ENCODE measurements at places on chromosomes 1 and 21.

DNA sequence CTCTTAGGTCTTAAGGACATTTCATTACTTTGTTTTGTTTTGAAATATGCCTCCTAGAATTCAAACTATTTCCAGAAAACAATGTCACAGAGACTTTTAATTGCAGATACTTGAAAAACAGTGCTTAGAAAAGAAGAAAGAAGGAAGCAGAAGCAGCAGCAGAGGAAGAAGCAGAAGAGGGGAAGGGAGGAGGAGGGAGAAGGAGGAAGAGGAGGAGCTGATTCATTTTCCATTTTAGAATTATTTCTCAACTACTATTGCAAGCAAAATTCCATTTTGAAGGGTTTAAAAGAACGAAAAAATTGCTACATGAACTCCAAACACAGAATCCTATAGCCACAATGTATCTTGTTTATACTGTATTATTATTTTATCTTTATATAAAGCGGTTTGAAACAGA, 13.9 kb downstream of the RC3H1 start:
- no peak for DNase-seq

GRCh38 chr1:182889997-182890396, 50.9 kb downstream of the DHX9 start:
- no peak for DNase-seq

GRCh38 chr1:231240531-231240882, 505 bp upstream of the GNPAT start:
- no peak for DNase-seq

DNA sequence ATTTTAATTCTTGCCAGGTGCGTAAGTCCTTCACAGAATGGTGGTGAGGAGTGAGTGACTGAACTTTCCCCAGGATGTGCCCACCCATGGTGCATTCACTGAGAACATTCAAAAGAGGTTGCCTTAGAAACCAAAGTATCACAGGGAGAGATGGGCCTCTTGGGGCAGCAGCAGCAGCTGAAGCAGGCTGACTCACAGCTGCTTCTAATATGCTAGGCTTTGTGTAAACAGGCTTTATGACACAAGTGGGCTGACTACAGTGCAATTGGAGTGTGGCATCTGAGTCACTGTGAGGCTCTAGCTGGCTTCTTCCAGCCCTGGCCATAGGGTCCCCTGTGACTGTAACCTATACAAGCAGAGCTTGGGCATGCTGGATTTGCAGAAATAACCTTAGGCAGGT, 12.6 kb downstream of the PIGP start:
- DNase-seq = no peak

DNA sequence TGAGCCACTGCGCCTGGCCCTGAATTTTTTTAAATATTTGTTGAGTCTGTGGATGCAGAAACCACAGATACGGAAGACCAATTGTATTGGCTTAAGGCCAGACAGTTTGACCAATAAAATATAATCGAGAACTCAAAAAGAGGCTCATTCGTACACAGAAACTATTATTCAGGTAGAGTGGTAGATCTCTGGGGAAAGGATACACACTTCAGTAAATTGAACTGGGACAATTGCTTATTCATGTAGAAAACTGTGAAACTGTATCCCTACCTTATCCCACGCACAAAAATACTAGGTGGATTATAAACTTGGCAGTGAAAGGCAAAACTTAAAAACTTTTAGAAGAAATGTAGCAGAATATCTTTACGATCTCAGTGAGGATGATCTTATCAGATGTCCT, 25.0 kb upstream of the SHE start:
- no peak for DNase-seq

DNA sequence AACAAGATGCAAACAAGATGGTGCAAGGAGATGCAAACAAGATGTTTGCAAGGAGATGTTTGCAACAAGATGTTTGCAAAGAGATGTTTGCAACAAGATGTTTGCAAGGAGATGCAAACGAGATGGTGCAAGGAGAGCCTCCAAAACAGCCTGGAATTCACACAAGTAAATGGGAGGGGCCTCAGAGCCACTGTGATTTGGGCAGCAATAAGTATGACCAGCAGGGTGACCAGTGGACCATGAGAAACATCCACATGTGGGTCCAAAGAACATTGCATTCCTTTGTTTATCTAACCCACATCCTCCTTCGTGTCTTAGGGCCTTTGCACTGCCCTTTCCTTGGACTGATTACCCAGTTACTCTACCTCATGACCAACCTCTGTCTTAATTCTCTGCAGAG, 162.9 kb downstream of the PLPP3 start:
- no peak for DNase-seq

- DNase-seq = no peak
Measured at GRCh38 chr1:224541901-224542630, 74.1 kb upstream of the CNIH3 start.

GRCh38 chr1:39691383-39692151, at the start of gene HPCAL4:
HPCAL4 (minus strand) TSS chr1:39691433; CDS start chr1:39684603, 6,830 bp downstream.
- peak; percentile 96 for DNase-seq

- DNase-seq = no peak
Measured at GRCh38 chr21:46038871-46039397, 57.4 kb downstream of the COL6A1 start.

- no peak for DNase-seq
Measured at GRCh38 chr1:100671601-100672000, 47.9 kb upstream of the VCAM1 start.

GRCh38 chr21:35256468-35256988, 207.4 kb upstream of the RUNX1 start:
- DNase-seq = no peak

DNA sequence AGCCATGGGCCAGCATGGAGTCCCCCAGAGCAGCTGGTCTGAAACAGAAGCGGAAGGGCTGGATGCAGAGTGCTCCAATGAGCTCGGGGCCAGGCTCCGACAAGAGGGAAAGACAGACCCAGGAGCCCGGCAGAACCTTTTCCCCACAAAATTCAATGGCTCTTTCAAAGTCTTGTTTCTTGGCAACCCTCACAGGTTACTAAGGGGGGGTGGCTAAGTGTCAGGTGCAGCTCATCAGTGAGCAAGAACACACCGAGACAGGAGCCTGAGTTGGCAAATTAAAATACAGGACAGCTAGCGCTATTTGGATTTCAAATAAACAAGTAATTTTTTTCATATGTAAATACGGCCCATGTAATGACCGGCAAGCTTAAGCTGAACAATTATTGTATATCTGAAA, 27.3 kb downstream of the PGBD5 start:
- DNase-seq = no peak

GRCh38 chr21:16324630-16325029, 594.8 kb downstream of the USP25 start:
- DNase-seq = no peak

DNA sequence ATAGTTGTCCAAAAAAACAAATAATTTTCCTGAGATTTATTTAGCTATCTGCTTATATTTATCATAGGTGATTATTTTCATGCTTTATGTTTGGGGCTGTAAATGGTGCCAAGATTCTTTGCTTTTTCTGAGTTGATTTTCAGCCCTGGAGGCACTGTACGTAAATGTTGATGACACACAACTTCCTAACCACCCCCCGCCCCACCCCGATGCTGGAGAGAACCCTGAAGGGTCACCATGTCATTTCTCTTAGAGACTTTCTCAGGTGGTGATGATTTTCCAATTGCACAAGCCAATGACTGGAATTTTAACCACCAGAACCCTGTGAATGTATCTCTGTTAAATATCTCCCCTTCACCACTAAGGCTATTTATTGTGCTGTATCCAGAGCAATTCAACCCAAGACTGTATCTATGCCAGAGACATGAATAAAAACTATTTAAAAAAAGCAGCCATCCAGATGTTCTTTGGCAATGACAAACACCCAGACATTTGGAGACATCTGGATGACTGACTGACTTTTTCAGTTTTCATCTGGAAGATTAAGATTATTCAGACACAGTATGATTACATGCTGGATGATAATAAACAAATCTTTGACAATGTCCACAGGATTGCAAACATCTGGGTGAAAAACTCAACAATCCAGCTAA, 346.0 kb downstream of the LMX1A start:
- no peak for DNase-seq

- no peak for DNase-seq
Measured at GRCh38 chr1:154975409-154976059, 1.1 kb downstream of the CKS1B start.

- no peak for DNase-seq
Measured at GRCh38 chr21:36883532-36884486, 82.7 kb downstream of the HLCS start.

- no peak for DNase-seq
Measured at GRCh38 chr1:204014336-204014735, 58.6 kb upstream of the SOX13 start.

GRCh38 chr21:31194510-31195293, 149.4 kb downstream of the TIAM1 start:
- no peak for DNase-seq

GRCh38 chr21:45853703-45854342, 127.7 kb upstream of the COL6A1 start:
- no peak for DNase-seq

DNA sequence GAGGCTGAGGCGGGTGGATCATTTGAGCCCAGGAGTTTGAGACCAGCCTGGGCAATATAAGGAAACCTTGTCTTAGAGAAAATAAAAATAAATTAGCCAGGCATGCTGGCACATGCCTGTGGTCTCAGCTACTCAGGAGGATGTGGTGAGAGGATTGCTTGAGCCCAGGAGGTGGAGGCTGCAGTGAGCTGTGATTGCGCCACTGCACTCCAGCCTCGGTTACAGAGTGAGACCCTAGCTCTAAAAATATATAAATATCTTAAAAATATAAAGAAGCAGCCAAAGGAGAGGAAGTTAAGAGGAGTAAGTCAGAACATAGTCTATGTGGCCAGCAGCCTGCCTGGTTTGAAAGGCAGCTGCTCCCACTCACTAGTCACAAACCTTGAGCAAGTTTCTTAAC, 4.5 kb upstream of the IL10RB start:
- DNase-seq = no peak

- DNase-seq = no peak
Measured at GRCh38 chr1:10338047-10338446, 60.8 kb upstream of the PGD start.

DNA sequence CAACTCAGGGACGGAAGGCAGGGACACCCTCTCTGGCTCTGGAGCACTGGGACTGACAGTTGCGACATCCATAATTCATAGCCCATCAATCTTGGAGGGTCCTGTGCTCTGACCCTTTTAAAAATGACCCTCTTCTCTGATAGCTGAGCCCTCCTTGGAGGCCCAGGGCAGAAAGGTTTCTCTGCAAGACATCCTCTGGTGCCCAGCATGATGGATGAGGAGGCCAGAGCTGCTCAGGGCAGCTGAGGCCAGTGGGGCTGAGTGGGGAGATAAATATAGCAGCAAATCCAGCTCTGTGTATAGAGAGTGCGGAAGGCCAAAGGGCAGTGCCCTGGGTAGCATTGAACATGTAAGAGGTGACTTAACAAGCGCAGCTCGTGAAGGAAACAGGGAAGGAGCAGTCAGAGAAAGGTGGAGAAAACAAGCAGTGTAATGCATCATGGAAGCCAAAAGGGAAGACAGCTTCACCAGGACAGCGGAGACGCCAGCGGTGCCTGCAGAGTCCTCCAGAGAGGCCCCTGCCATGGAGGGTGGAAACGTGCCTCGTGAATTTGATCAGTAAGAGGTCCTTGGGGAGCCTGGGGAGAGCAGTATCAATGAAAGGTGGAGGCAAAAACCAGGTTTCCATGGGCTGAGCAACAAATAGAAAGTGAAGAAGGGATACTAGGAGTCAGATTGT, 50.4 kb upstream of the FMOD start:
- DNase-seq = no peak

DNA sequence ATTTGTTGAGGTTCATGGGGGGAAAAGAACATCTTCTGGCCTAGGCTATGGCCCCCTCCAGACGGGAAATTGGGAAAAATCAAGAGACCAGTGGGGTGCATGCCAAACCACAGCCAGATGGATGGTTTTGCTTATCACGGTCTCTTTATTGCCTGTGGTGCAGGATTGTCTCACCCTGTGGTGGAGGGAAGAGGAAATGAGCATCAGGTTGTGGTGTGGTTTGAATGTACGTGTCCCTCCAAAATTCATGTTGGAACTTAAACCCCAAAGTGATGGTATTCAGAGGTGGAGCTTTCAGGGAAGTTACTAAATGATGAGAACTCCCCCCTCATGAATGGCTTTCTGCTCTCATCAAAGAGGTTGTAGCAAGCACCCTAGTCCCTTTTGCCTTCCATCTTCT, 525.7 kb downstream of the NPHP4 start:
- DNase-seq = no peak

DNA sequence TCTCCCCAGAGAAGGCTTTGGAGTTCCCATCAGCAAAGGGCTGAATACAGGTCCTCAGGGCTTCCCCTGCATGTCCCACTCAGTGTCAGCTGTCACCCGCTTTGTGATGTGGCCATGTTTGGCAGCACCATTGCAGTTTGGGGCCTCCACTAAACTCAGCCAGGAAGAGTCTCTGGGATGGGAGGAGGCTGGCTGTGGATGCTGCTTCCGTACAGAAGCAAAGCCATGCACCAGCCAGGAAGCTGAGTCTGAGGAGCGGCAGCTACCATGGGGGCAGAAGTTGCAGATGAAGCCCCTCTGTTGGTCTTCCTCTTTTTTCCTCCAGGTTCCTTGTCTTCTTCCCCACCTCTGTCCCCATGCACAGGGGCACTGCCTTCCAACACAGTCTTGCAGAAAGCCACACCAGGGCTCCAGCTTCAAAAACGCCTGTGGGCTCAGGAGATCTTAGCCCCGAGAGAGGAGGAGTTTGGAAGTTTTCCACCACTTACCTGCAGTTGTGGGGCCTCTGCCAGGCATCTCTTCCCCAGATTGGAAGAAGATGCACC, 416.8 kb downstream of the NPHP4 start:
- no peak for DNase-seq

- DNase-seq = no peak
Measured at GRCh38 chr1:228683428-228683827, 51.9 kb upstream of the RHOU start.

DNA sequence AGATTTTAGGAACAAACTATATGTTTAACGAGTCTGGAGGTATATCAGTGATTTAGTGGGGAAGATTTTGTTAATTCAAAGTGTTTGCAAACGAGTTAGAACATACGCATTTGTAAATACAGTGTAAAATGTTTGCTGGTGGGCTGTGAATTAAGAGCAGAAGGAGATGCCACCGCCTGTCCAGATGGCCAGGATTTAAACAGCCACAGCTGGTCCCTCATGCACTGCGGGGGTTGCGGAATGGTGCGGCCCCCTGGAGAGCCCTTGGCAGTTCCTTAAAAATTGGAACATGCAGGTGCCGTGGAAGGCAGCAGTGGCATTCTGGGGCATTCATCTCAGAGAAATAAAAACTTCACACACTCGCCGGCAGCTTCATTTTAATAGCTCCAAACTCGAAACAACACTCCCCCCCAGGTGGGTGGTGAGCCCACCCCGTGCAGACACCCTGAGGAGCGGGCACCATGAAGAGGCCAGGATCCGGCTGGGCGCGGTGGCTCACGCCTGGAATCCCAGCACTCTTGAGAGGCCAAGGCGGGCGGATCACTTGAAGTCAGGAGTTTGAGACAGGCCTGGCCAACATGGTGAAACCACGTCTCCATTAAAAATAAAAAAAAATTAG, 3.5 kb upstream of the C1orf159 start:
- DNase-seq = no peak

DNA sequence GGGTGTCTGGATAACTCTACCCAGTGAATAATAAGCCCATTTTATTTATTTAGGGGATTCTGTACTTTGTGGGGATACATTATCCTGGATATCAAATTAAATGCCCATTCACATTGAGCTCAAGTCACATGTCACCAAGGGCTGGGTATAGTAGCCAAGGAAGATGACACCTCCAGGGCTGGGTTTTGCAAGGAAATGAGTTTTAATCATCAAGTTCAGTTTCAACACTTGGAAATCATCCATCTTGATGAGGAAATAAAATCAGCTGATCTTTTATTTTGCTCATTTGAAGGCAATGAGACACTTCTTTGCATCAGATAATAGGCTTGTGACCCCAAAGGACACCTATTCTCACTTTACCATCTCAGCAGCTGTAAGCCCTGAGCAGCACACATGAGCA, 80.0 kb upstream of the TNR start:
- DNase-seq = no peak
